DMS 273 treated with DMSO at 0.1 percent for 48 hours (cell line): ENCODE measurements at places on chromosomes 1 and 21.

GRCh38 chr21:19999369-20000272 lies 998.6 kb upstream of the NCAM2 start:
- DNase-seq, result no peak

- no peak for DNase-seq
These were observed 1.4 kb downstream of the EVA1C start for GRCh38 chr21:32413697-32414578.

GRCh38 chr1:21823206-21823979 lies 11.3 kb downstream of the LDLRAD2 start:
- no peak for DNase-seq

GRCh38 chr1:201346337-201346939 lies 31.0 kb downstream of the TNNT2 start:
- DNase-seq, result peak; percentile 2

DNA sequence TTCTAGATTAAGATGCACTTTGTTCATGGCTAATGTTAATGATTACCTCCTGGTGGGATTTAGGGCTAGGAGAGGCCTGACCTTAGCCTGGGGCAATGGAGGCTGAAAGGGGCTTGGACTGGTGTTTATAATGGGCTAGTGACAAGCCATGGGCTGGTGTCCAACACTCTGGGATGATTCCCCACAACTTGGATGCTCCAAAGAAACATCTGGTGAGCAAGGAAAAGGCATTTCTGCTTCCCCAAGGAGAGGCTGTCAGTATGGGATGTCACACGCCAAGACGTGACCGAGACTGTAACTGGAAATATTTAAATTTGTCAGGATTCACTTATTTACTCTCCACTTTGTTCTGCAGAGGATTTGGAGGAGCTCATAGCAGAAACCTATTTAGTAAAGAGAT lies 45.2 kb downstream of the PTPRU start:
- DNase-seq, result no peak

- no peak for DNase-seq
These were observed 199.4 kb upstream of the PTGFR start for GRCh38 chr1:78291418-78291817.
